Esophagus mucosa (tissue), 1 donor: ENCODE measurements at places on chromosomes 1 and 21. TPM values are rescaled to one million over a fixed set of nuclear protein-coding genes. Genes with fewer than 3 reads are reported as not detected.

- no peak for ATAC-seq
These were observed 20.4 kb downstream of the CSDE1 start for GRCh38 chr1:114737314-114737849.

The NBPF4 gene
- total RNA-seq: 0.08 TPM

DNA sequence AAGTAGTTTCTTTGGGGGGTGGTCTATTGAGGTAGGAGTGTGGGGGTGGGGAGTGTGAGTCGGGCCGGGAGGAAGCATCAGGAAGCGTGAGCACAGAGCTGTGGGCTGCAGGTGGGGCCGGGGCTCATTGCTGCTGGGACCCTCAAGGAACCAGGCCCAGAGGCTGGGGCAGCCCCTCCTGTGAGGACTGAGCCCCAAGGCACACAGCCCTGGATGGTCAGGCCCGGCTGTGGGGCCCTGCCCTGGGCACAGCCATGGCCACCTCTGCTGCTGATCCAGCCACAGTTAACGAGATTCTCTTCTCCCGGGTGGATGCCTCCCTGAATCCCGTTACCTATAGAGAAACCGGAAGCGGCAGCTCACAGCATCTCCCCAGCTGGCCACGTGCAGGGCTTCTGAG is 22.9 kb upstream of the SUMO3 start:
- no peak for ATAC-seq

The ROR1 gene
- 4.4 TPM for total RNA-seq

DNA sequence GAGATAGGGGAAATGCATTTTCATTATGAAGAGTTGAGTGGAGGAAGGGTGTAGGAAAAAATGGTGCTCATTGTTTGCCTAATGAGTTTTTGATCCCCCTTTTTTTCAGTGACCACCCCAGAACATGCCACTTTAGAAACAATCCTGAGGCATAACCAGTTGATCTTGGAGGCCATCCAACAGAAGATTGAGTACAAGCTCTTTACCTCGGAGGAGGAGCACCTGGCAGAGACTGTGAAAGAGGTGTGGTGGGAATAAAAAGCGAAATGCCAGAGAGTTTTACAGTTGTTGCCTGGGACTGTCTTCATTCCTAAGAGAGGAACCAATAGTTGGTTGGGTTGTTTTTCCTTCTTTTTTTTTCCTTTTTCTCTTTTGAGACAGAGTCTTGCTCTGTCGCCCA is 54.3 kb upstream of the EPHA8 start:
- ATAC-seq: no peak

GRCh38 chr1:18901952-18902522 is 318 bp downstream of the ALDH4A1 start:
- ATAC-seq: peak; percentile 0

- ATAC-seq: no peak
These were observed 100.2 kb downstream of the DISP1 start for GRCh38 chr1:222914861-222915632.

- ATAC-seq: no peak
These were observed 43.5 kb upstream of the NRDC start for GRCh38 chr1:51922040-51922439.

DNA sequence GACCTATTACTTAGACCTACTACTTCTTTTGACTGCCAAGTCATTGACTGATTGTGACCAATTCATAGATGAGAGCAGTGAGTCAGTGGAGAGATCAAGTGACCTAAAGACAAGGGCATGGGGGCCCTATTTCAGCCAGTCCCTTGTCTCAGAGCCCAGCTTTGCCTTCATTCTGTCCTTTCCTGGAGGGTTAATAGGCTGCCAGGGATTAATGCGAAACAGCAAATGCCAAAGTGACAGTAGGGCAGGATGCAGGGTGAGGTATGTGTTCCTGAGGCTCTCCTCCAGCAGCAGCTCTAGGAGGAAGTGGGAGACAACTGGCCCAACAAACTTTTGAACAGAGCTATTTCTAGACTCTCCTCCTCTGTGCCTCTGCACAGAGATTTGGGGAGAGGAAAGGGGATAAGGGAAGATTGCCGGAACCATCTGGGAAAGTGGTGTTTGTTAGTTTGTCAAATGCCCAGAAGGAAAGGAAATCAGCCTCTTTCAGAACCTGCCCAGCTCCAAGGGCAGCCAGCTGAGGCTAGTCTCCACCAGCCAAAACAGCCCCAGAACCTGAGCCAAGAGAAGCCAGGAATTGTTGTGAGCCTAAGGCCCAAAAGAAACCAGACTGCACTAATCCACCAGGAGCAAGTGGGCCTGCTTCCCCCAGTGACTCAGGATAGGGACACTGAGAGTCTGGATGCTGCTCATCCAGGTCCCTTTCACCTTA is 4.9 kb upstream of the S100A3 start:
- peak; percentile 20 for ATAC-seq

DNA sequence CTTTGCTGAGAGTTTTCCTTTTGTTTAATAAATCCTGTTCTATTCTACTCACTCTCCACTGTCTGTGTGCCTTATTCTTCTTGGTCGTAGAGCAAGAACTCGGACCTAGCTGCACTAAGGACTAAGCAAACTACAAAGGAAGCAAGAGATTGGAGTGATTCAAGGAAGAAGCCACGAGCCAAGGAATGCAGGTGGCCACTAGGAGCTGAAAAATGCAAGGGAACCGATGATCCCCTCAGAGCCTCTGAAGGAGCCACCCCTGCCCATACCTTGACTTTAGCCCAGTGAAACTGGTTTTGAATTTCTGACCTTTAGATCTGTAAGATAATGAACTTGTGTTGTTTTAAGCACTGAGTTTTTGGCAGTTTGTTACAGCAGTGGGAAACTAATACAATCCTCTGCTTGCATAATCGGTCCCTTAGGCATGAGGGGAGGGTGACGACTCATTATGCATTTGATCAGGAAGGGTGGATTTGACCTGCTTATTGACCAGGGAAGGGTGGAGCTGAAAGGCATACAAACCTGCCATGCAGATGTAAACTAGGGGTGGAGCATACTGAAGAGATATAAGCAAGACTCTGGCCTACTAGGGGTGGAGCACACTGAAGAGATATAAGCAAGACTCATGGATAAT is 6.2 kb upstream of the CA6 start:
- peak; percentile 91 for ATAC-seq

DNA sequence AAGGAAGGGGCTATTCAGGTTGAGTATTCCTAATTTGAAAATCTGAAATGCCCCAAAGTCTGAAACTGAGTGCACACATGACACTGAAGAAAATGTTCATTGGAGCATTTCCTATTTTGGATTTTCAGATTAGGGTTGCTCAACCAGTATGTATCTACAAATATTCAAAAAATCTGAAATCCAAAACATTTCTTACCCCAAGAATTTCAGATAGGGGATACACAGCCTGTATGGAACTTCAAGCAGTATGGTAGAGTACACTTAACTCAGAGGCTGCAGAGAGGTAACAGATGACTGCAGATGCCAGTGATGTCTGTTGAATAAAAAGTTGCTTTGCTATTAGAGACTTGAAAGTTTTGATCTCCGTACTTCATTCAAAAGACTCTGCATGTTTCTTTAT is 19.0 kb downstream of the YTHDF2 start:
- ATAC-seq: no peak

The SPRR4 gene
- not detected for total RNA-seq

- ATAC-seq: peak; percentile 55
These were observed 9.8 kb upstream of the SFN start for GRCh38 chr1:26853156-26853555.

GRCh38 chr1:1527092-1527816 is 13.2 kb downstream of the TMEM240 start:
- no peak for ATAC-seq

DNA sequence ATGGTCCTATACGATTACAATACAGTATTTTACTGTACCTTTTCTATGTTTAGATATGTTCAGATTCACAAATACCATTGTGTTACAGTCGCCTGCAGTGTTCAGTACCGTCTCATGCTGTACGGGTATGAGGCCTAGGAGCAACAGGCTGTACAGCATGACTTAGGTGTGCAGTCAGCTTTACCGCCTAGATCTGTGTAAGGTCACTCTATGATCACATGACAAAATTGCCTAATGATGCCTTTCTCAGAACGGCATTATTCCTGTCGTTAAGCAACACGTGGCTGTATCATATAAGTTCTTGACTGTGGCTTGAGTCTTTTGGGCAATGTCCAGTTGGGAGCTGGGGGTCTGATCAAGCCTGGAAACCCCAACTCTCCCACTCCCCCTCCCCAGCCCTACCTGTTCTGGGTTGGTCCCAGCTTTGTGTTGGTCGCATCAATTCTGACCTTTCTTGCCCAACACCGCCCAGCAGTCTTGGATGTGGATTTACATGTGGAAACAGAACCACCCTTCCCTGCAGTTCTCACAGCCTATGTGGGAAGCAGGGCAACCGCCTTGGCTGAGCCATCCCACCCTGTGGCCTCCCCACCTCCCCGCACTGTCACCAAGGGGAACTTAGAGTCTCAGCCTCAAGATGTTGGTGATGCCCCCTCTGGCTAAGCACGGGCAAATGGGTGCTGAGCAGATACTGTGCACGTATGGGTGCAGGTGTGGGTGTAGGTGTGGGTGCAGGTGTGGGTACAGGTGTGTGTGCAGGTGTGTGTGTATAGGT is 80.2 kb upstream of the ACTL8 start:
- peak; percentile 60 for ATAC-seq

DNA sequence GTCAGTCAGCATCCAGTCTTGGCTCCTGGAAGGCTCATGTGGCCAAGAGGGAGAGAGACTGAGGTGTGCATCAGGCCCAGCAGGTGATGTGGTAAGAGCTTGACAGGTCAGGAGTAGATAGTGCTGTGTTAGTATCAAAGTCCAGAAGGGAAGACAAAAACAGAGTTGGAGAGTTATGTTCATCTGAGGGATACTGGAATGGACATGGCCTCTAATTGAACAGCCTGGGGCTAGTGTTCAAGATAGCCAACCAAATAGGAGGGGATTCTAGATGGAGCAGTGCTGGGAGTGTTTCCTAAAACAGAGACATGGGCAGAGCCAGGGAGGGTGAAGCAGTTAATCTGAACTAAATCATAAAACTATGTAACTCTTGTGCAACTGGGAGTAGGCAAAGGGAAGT is 120.7 kb upstream of the MARK1 start:
- peak; percentile 23 for ATAC-seq

GRCh38 chr1:201718346-201719202 is 110.4 kb upstream of the IPO9 start:
- ATAC-seq: no peak

DNA sequence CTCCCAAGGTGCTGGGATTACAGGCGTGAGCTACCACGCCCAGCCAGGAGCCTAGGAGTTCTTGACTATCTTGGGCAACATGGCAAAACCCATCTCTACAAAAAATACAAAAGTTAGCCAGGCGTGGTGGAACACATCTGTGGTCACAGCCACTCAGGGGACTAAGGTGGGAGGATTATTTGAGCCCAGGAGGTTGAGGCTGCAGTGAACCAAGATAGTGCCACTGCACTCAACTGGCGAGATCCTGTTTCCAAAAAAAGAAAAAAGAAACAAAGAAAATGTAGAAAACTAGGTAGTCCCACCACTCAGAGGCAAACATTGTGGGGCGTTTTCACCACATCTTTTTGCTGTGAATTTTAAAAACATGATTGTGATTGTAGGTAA is 141.3 kb downstream of the ZZZ3 start:
- no peak for ATAC-seq

DNA sequence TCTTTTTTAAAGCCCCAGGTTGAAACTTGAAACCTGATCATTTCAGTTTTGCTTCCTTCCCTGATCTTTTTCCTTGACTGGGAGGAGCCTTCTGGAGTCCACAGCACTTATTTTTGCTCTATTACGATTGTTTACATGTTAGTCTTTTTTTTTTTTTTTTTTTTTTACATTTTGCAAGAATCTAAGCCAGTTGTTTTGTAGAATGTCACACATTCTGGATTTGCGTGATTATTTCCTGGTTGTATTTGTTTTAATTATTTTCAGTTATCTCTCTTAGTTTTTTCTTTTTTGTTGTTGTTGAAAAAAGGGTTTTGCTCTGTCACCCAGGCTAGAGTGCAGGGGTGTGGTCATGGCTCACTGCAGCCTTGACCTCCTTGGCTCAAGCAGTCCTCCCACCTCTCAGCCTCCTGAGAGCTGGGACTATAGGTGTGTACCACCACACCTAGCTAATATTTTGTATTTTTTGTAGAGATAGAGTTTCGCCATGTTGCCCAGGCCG is 32.8 kb downstream of the OSBPL9 start:
- ATAC-seq: no peak

GRCh38 chr1:18239671-18240070 is 132.1 kb downstream of the IGSF21 start:
- no peak for ATAC-seq

- ATAC-seq: peak; percentile 81
These were observed 216.0 kb downstream of the DYRK1A start for GRCh38 chr21:37582590-37582989.

DNA sequence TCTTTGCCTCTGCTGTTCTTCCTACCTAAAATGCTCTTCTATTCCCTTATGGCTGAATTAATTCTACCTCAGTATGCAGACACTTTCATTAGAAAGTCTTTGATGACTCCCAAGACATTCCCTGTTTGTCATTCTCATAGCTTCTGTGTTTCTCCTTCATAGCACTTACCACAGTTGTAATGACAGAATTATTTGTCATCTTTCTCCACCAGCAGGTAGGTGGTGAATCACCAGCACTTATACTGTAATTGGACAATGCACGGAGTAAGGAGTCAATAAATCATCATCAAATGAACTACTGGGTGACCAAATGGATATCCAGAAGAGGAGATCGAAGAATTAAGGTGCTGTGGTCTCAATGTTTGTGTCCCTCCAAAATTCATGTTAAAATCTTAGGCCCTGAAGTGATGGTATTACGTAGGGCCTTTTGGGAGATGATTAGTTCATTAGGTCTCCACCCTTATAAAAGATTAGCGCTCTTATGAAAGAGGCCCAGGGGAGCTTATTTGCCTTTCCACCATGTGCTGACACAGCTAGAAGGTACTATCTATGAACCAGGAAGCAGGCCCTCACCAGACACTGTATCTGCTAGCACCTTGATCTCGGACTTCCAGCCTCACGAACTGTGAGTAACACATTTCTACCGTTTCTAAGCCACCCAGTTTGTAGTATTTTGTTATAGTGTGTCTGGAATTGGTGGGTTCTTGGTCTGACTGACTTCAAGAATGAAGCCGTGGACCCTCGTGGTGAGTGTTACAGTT is 2.4 kb upstream of the CCT8 start:
- ATAC-seq: peak; percentile 50

The AXDND1 gene
- total RNA-seq: not detected

DNA sequence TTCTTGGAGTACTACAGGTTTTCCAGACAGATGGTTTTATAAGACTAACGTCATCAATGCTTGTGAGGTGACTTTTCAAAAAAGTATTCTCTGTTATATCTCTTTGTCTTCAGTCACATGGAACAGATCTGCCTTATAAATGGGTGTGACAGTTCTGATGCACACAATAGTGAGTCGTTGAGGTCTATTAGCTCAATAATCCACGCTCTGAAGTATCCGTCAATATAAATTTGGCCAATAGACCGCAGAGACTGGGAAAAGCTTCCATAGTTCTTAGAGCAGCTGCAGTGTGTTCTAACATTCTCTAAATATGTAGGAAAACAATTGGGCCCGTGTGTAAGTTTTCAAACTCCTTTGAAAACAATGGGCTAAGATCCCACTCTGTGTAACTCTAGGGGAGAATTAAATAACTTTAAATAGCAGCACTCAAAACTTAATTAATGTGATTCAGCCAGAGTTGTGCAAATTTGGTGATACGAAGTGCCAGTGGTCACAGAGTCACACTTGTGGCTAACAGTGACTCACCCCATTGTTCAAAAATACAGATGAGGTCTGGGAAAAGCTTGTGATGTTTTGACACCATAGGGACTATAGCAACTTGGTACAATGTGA is 316.0 kb downstream of the LMO4 start:
- peak; percentile 37 for ATAC-seq

The FCRL1 gene
- total RNA-seq: 1.2 TPM
